ENCODE measurements at places on chromosomes 11 and 22.

DNA sequence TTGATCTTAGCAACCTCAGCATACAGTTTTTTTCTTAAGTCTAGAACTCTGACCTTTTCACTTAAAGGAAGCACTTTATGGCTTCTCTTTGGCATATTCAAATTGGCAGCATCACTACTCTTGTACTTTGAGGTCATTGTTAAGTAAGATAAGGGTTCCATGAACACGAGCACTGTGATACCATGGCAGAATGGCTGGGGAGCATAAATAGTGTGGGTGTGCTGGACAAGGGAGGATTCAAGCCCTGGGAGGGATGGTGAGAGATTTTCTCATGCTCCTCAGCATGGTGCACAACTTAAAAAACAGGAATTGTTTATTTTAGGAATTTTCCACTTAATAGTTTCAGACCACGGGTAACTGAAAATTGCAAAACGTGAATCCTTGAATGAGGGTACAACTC, 111.4 kb downstream of the ATXN10 start:
- DNase-seq: no peak

DNA sequence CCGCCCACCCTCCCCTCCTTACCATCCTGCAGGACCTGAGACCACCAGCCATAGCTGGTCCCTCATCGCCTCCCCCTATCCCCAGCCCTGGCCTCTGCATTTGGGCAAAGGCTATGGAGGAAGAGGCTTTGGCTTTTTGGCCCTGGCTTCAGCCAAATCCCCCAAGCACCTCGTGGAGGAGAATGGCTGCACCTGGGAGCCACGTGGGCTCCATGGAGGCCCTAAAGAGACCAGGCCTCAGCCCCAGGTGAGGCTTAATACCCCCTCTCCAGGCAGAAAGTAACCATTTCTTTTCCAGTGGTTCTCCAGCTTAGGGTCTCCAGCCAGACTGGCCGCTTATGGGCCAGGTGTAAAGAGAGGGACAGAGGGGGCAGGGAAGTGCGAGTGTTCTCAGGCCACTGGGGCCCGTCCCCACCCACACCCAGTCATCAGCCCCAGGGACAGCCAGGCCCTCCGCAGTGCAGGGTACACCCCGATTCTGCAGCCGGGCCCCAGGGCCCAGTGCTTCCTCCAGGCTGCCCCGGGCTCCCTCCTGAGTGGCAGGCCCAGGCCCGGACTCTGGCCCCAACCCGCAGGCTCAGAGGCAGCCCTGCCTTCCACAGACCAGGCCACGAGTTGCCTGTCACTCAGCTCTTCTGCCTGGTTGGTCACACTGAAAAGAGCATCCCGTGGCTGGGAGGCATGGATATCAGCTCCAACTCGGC, 26.4 kb downstream of the CDKN1C start:
- DNase-seq: no peak

DNA sequence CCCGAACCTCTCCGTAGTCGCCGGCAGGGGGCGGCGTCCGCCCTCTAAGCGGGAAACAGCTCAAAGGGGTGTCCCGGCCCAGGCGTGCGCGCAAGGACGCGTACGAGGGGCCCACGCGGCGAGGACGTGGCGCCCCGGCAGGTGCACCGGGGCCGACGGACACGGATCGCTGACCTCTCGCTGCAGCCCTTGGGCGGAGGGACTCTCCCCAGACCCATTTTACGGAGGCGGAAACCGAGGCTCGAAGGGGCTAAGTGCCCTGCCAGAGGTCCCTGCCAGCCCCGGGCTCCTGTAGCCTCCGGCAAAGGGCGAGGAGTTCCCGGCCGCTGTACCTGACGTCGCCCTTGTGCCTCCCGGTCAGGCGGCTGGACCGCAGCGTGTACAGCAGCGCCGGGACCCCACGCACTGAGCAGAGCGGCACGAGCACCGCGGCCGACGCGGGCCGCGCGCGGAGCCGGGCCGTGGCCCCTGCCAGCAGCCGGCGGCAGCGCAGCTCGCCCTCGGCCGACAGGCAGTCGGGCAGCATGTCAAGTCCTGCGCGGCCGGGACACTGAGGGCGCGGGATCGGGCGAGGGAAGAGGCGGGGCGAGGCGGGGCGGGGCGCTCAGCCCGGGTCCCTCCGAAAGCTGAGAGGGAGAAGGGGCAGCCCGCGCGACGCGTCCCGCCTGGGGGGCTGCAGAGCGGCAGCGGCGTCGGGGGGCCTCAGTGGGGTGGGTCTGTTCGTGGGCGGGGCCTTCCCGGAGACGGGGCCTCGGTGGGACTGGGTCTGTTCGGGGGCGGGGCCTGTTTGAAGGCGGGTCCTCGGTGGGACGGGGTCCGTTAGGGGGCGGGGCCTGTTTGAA, at the start of gene NUDT8:
TSS of gene NUDT8 (minus strand) at position 552 of the 842 bp plus-strand sequence. CDS start at position 526, 26 bp downstream.
- peak; percentile 87 for DNase-seq

DNA sequence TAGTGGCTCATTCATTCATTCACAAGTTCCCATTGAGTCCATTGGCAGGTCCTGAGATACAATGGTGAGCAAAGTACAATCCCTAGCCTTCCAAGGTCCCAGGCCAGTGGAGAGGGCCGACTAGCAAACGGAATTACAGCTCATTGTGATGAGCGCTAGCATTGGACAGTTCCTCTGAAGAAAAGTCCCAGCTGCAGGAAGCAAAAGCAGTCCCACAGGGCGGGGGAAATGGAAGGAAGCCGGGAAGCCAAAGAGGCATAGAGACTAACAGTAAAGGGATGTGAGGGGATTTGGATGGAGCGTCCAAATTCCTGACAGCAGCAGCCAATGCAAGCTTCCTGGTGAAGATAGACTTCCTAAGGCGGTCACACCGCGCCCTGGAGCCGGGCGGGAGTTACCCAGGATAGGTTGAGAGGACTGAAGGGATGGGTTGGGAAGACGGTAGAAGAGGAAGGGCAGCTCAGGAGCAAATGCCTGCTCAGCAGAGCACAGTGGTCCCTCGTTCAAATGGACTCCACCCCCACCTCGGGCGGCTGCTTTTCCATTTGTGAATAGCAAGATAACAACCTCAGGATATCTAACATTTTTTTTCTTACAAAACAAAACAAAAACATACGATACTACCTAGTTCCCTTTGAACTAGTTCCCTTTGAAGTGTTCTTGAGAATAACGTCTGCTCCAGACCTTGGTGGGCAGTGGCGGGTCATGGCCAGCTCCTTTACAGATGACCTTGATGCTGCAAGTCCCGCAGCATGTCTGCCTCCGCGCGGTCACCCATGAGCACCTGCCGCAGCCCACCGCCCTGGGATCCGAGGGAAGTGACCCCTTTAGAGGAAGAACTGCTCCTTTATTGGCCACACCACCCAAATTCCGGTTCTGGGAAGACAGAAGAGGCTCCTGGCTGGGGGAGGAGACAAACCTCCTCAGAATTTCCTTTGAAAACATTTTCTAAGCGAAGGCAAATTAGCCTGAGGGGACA, 132.9 kb downstream of the RASSF10 start:
- DNase-seq: no peak

DNA sequence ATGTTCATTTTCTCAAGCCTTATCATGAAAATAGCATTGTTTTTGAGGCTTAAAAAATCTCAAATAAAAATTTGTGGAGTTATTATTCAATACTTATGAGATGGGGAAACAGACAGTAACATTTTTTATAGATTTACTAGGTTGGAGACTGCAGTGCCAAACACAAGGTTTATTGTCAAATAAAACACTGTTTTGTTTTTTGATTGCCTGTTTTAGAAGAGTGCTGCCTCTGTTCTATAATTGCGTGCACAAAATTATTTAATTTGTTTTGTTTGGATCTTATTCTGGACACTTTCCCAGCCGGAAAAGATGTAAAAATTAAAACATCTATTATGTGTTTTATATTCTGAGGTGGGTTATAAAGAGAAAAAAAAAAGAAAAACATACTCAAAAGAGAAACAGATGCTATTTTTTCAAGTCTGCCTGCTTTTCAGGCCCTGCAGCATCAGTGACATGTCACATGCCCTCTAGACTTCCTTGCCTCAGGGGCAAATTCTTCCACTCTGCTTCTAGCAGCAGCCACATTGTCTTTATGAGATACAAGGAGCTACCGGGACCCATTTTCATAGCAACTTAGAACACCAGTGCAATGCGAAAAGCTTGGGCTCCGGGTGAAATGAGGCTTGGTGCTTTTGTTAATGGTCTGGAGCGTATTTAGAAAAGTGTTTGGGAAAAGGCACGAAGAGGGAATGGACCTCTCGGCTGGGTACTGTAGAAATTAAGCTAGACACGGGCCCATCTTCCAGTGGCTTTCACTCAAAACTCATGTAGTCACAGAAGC, 77.5 kb downstream of the EFCAB6 start:
- DNase-seq: no peak

DNA sequence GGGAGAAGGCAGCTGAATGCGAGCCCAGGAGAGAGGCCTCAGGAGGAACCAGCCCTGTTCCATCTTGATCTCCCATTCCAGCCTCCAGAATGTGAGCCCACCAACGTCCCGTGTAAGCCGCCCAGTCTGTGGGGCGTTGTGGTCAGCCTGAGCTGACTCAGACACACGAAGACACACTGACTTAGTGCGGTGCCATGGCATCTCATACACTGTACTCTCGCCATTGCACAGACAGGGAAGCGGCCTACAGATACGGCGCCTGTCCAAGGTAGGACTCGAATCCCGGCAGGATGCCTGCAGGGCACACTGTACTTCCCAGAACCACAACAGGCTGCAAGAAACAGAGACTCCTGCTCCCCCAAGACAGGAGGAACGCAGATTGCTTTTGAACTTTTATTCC, 179.6 kb downstream of the CTTN start:
- no peak for DNase-seq

DNA sequence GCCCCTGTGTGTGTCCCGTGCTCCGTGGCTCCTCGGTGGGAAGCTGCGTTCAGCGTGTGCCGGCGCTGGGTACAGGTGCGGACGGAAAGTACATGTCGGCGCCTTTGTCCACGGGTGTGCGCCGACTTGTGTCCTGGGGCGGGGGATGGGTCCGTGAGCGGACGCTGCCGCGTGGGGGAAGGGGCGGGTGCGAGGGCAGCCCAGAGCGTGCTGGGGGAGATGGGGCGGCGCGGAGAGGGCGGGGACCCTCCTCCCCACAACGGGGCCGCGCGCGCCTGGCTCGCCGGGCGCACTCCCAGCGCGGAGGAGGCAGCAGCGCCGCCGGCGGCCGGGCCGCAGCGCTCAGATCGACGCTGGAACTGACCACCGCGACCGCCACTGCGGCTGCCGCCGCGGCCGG, 33.6 kb upstream of the RELT start:
- no peak for DNase-seq

- no peak for DNase-seq
These were observed 225.8 kb downstream of the ETS1 start for GRCh38 chr11:128361451-128362020.

- DNase-seq: no peak
These were observed 5.8 kb downstream of the MS4A6E start for GRCh38 chr11:60332846-60333245.

DNA sequence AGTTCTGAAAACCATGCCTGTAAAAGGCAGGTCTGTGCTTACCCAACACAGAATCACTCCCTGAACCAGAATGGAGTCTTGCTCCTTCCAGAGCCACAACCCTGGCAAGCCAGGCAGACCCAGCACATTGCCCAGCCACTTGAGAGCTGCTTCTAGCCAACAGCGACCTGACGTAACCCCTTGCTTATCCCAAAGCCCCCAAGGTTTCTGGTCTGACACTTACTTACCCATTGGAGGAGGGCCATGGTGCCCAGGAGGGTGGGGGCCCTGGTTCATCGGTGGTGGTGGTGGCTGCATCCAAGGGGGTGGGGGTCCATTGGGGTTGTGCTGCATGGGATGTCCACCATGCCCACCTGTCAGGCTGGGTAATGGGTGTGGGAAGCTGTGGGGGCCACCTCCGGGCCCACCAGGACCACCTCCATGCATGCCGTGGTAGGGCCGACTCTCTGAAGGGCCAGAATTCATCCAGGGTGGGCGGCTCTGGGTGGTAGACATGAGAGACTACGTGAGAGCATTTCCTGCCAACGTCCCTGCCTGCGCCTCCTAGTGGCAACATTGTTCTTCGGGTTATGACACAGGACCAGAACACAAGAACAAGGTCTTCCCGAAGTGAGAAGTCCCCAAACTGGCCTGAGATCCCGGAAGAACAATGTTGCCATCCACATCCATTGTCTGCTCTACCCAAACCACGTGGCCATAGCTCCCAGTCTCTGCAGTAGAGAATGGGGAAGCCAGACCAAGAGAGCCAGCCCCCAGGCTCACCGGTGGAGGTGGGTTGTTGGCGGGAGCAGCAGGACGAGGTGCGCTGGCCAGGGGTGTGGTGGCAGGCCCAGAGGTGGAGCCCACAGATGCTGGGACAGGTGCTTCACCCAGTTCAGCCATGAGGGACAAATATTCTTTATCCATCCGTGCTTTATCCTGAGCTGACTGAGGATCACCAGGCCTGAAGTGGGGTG, 7.8 kb upstream of the PYGM start:
- DNase-seq: peak; percentile 79

DNA sequence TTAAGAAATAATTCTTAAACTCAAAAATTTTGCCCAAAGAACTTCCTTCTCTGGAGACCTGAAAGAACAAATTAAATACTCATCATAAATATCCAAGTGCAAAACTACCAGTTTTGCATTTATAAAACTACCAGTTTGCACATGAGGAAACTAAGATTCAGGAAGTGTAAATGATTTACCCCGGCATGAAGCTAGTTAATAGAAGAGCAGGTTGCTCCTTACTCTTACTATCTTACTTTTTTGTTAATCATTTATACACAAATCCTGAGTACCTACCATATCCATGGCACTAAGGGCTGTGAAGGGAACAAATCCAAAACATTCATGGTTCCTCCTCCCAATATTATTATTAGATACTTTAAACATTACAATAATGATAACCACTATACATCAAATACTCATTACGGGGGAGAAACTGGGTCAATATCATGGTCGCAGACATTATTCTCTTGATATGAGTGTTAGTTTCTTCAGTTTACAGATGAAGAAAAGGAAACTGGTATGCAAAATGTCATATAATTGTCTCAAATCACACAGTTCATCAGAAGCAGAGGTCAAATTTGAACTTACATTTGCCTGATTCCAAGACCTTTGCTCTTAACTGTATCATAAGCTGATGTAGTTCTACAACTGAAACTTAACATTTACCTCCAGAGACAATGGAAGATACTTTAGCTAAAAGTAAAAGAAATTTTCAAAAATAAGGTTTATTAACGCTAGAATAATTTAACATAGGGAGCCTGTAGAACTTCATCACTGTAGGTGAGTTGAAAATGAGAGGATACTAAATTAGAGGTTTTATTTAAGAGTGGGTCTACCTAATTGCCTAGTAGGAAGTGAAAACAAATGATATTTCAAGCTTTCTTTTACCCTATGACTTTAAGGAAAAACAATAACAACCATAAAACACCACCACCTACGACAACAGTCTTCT, 74.5 kb downstream of the FAM76B start:
- no peak for DNase-seq

DNA sequence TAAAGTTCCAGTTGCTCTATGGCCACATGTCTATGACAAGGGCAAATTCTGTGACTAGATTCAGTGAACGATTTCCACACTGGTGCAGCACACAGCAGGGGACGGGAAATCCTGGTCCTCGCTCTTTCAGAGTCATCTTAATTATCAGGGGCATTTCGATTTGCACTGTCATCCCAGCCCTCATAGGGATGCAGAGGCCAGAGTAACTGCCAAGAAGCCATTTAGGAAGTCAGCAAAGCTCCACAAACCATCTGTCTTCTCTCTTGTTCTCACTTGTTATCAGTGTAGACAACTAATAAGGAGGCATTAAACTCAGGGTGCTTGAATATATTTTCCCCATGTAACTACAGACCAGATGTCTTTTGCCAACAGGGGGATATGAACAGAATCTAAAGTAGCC, 151.7 kb downstream of the STK33 start:
- no peak for DNase-seq
